Fibroblast of upper back skin (primary cell): ENCODE measurements at places on chromosomes 7 and 10.
A peak's percentile ranks its signal among the peaks of the same experiment; 100 is the strongest.

GRCh38 chr10:74898201-74898976 is 72.0 kb downstream of the KAT6B start:
- DNase-seq: no peak

DNA sequence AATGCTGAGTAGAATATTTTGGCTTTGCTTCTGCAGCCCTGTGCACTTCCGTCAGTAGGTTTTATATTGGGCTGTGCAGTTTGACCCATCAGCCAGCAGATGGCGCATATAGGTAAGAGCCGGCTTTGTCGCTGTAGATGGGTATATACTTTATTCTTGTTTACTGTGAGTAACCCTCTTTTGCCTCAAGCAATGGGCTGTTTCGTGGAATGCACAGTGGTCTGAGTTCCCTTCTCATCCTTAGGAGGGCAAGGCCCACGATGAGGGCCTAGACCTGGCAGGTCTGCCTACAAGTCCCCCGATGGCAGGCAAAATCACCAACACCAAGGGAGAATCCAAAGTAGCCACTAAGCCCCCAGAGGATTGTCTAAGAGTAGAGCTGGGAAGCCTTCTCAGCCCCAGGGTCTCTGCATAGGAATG is 1002.9 kb upstream of the KCND2 start:
- peak; percentile 74 for DNase-seq

DNA sequence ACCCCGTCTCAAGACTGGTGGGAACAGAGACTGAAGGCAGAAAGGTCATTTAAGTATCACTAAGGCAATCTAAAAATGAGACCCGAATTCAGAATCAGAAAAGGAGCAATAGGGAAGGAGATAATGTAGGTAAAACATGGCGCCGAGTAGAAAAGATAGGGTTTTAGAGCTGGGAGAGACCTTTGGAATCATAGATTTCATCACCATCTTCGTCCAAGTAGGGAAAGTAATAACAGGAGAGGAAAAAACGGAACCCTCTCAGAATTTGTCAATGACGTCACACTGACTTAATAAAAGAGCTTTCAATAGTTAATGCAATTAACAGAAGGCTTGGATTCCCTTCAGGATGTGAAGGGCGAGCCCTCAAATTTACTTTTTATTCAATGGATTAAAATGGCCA is 1.0 kb upstream of the UBN2 start:
- no peak for DNase-seq

DNA sequence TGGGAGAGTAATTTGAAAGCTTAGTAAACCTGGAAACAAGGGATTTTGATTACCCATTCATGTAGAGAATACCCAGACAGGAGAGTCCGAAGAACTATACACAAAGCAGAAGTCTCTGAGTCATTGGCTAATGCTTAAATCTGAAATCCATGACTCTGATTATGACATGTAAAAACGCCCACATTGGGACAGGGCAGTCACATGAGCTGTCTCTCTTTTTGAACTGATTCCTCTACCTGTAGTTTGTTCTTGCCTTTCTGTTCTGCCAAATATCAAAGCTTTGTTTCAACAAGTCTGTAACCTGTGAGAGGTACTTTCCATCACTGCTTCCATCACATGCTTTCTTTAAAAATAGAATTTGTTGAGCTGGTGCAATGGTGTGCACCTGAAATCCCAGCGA is 4.3 kb upstream of the GPNMB start:
- DNase-seq: no peak
